ENCODE measurements at places on chromosomes 16 and 17.
A peak's percentile ranks its signal among the peaks of the same experiment; 100 is the strongest.

DNA sequence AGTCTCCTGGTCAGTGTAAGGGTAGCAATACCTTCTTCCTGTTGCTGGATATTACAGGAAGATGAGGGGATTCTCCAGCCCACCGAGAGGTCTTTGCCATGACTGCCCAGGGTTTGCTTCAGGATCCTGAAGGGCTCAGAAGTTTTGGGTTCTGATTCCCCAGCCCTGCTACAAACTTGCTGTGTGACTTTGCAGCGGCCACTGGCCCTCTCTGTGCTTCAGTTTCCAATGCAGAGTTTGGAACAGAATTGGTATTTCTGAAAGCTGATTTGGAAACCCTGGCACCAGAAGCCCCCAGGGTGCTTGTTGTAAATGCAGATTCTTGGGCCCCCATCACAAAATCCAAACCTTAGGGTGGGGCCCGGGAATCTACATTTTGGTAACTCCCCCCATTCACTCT is 14.7 kb downstream of the KCNG4 start:
- no peak for DNase-seq

GRCh38 chr17:76811834-76812233 is 56.4 kb upstream of the MGAT5B start:
- DNase-seq = no peak

GRCh38 chr17:44556166-44556831 is 985 bp upstream of the FZD2 start:
- DNase-seq = no peak

DNA sequence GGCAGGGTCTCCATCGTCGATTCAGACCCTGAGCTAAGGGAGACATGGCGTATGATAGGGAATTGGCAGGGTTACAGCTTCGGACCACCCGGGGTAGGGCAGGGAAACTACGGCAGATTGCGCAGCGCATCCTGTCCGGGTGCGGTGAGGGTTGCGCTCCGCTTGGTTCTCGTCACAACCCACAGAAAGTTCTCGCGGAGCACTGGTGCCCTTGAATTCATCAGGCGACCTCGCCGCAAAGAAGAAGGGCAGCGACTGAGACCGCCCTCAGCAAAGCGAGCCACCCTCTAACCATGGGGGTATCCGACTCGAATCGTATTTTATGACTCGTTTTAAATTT is 1.2 kb downstream of the HS3ST3B1 start:
- no peak for DNase-seq

GRCh38 chr17:79785900-79786810 is 8.2 kb downstream of the CBX2 start:
- DNase-seq = no peak

DNA sequence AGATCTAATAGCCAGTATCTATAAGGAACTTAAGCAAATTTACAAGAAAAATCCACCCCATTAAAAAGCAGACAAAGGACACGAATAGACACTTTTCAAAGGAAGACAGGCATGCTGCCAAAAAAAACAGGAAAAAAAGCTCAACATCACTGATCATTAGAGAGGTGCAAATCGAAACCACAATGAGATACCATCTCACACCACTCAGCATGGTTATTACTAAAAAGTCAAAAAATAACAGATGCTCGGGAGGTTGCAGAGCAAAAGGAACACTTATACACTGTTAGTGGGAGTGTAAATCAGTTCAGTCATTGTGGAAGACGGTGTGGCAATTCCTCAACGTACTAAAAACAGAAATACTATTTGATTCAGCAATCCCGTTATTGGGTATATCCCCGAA is 9.6 kb downstream of the STX8 start:
- peak; percentile 18 for DNase-seq

All from HT-29 (cell line).